Fibroblast of mammary gland (primary cell): ENCODE measurements at places on chromosomes 5 and 9.

DNA sequence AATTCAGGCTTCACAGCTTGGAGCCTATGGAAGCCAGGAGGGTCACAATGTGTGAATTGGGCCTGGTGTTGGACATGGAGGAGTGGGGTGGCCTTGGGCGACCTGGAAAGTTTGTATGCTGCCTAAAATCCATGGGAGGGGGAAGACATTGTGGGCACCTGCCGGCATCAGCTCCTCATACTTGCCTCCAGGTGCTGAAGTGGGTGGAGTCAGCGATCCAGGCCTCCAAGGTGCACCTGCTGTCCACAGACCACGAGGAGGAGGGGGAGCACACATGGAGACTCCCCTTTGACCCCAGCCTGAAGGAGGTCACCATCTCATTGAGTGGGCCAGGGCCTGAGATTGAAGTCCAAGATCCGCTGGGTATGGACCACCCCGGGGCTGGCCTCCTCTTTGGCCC is 29.1 kb downstream of the HMCN2 start:
- no peak for DNase-seq

DNA sequence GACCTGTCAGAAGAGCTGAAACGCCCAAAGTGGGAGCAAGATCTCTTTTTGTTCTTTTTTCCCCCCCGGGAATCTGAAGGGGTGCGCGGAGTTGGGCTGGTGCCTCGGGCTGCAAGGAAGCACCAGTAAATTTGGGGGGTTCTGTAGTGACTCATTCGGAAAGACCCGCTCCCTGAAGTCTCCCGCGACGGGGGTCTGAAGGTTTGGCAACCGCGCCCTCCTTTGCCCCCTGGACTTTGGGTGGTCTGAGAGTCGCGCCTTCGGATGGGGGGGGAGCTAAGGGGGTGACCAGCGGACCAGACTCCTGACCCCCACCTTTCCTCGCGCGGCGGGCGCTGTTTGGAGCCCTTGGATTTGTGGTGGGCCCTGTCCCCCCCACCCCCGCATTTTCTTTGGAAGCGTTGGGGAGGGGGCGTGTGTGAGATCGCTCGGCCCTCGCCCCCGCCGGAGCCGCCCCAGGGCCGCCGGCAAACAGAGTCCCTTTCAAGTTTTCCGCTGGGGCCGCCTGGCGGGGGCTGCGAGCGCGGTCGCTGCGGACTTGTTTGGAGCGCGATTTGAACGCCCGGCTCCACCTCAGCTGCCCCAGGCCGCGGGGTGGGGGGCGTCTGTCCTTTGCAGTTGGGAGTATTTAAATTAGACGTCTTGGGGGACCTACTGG is 2.0 kb downstream of the CXXC5 start:
- DNase-seq, result no peak

DNA sequence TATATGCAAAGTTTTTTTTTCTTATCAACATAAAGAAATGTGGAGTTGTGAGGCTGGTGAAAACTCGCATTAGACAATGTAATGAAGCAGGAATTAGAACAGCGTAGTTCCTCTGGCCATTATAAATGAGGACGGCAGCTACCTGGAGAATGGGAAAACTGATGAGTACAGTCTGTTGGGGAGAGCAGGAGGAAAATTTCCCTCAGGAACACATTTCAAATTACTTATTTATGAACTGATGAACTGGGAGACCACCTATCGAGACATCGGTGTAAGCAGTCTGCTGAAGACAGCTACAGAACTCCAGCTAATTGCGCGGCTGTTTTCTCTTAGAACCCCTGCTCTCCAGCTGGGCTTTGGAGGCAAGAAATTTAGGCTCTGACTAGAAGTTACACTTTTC is 343.9 kb upstream of the CLINT1 start:
- DNase-seq, result no peak

- no peak for DNase-seq
These were observed 608.2 kb upstream of the DAB2 start for GRCh38 chr5:40033009-40033408.

DNA sequence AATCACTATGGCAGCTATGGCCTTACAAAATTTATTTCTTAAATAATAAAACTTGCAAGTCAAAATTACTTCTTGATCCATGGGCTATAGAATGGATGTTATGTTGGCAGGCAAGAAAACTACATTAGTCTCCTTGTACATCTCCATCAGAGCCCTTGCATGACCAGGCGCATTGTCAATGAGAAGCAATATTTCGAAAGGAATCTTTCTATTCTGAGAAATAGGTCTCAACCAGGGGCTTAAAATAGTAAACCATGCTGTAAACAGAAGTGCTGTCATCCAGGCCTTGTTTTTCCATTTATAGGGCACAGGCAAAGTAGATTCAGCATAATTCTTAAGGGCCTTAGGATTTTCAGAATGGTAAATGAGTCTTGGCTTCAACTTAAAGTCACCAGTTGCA is 220.1 kb downstream of the SREK1 start:
- DNase-seq, result no peak

DNA sequence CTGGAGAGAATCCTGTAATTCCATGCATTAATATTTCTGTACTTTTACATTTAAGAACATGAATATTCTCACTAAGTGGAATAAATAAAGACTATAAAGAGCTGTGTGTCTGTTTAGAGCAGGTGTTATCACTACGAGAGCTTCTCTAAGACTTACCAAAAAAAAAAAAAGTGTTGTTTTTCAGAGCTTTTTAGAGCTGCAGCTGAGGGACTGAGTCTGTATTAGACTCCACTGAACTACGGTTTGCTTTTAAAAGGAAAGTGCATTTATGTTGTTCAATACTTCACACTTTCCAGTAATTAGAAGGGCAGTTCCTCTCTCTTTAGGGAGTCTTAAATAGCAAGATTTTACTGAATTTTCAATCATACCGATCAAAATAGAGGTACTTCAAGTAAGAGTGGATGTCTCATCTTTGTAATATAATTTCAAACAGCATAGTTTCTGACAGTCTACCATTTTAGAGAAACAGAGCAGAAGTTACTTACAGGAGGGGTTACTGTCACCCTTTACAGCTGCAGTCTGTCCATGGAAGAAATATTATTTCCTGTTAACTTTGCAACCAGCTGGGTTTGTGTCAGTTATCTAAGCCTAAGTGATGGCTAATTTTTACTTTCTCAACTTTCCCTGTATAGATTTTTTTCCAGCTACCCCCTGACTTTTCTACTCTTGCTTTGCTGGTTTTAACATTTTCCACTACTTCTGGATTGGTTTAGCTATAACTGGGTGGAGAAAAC is 2.4 kb downstream of the SYK start:
- no peak for DNase-seq

DNA sequence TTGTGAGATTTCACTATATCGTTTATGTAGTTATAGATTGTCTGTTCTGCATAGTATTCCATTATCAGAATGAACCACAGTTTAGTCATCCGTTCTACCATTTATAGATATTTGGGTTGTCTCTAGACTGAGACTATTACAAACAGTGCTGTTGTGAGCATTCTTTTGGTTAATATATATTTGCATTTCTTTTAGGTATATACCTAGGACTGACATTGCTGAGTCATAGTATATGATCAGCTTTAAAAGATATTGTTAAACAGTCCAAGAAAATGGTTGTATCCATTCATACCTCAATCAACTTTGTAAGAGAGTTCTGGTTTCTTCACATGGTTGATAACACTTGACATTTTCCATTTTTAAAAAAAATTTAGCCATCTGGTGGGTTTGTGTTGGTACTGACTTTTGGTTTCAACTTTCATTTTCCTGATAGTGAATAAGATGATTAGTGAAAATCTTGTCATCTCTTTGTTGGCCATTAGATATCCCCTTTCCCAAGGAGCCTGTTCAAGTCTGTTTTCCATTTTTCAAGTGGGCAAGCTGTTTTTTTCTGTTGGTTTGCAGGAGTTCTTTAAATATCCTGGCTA is 22.9 kb upstream of the ADAM19 start:
- DNase-seq, result no peak
